ENCODE measurements at places on chromosomes 6 and 20.
A peak's percentile ranks its signal among the peaks of the same experiment; 100 is the strongest.

DNA sequence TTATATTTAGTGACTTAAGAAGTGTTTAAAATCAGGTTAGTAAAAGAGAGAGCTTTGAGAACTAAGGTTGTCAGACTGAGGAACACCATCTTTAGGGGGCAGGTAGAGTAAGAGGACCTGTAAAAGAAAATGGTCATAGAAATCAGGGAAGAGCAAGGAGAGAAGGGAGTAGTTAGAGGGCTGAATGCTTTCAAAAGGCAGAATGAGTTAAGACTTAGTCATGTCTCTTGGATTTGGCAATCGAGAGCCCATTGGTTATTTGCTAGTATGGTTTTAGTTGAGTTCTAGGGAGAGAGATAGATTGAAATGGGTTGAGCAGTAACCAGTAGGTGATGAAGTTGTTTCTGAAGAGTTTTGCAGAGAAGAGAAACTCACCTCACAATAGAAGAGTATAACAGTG is 51.1 kb downstream of the RALGAPB start:
- peak; percentile 32 for DNase-seq

DNA sequence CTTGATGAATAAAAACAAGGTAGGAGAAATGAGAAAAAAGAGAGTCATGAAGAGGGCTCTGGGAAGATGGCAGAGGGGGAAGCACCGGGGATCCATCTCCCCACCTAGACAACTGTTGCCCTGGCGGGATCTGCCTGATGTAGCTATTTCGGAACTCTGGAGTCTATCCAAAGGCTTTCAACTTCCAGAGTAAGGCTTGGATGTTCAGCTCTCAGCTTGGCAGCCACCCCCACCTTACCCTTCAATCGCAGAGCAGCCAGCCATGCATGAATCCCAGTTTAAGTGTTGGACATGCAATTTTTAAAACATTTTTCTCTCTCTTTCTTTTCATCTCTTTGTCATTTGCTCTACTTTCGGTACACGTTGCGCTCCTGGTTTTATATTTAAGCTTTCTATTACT is 275.9 kb upstream of the EXOC2 start:
- no peak for DNase-seq

DNA sequence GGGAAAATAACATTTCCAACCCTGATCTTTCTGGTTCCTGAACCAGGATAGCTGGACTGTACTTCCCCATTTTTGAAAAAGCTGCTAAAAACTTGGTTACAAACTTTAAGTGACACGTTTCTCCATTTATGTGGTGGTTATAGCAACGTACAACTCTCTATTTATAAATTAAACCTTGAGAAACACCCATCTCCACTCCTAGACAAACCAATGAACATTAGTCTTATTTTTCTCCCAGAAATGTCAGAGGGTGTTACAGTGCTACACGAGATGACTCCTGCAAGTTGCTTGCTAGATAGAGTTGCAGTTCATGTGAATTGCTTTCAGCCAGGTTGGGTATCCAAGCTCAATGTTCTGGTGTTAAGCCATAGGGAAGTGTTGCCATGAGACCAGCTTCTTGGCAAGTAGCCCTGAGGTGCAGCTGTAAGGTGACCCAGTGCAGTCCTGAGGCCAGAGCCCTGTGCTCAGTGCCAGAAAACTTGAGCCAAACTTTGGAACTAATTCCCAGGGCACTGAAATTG is 51.3 kb upstream of the REV3L start:
- DNase-seq: no peak

DNA sequence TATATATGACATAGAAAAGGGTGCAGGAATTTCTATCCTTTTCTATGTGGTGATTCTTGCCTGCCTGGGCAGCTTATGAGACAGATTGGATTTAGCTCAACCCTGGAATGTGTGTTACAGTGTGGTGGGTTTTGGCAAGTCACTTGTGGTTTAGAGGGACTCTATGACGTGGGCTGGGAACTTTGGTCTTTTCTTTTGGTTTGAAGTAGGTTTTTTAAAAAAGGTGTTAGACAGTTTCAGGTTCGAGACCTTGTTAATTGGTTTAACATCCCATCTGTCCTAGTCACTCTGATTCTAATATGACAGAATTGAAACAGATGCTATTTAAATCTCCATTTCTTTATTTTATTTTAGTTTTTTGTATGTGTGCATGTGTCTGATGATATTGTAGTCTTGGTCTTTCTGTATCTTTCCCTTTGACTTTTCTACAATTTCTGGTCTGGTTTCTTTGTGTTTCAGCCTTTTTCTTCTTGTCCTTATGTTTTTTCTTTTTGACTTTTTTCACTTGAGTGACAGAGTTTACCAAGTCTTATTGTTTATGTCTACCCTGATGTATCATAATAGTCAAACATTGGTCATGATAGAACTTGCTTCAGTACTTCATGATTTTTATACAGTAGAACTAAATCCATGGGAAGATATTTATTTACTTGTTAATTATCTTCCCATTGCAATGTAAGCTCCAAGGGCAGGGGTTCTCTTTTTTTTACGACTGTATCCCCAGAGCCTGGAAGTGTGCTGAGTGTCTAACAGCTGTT is 174.3 kb downstream of the CDKAL1 start:
- peak; percentile 22 for DNase-seq

GRCh38 chr20:45052698-45053429 is 48.1 kb downstream of the KCNS1 start:
- peak; percentile 77 for DNase-seq

DNA sequence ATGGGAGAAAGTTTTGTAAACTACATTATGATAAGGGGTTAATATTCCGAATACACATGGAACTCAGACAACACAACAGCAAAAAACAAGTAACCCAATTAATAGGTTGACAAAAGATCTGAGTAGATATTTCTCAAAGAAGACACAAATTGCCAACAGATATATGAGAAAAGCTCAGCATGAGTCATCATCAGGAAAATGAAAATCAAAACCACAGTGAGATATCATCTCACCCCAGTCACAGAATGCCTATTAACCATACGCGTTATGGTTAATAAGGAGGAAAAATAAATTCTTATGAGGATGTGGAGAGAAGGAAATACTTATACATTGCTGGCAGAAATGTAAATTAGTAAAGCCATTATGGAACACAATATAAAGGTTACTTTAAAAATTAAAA is 695.0 kb downstream of the COL12A1 start:
- DNase-seq: peak; percentile 40

DNA sequence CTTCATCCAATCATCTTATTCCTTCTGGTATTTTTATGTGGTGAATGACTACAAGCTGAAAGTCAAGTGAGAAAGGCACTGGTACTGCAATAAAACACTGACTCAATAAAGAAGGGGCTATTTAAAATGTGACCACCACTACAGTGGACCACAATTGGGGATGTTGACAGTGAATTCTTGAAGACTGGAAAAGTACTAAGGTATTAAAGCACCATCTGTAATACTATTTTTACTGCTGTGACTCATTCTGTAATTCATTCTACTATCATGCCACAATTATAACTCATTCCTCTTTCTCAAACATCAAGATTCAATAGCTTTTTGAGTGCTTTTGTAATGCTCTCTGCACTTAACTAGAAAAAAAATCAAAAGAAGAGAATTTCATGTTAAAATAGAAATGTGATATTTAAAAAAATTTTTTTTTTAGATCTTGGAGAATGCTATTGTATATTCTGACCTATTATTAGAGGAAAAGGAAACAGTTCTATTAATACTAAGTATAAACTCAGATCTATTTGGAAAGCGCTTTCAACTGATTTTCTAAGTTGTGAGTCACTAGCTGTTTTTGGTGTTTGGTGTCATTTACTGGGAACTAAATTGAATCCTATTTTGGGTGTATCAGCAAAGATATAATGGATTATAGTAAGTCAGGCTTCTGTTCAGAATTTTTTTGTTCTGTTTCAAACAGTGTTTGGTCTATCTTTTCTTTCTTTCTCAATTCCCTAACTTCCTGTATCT is 104.7 kb upstream of the TMEM170B start:
- DNase-seq: peak; percentile 96

DNA sequence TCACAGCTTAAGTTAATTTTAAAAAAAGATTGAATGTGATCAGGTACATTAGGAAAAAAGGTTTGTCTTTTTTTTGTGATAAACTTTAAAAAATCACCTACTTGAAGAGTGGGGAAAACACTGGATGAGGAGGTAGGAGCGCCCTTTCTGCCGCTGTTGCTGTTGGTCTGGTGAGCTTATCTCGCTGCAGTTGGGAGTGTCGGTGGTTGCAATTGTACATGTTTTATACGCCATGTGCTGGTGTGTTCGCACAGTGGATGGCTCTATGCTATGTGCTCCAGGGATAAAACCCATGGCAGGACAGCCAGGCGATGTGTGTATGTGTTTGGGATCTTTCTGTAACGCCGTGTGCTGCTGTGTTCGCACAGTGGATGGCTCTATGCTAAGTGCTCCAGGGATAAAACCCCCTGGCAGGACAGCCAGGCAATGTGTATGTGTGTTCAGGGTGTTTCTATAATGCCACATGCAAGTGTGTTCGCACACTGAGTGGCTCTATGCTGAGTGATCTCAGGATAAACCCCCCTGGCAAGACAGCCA is 1.7 kb downstream of the SLC22A3 start:
- no peak for DNase-seq

DNA sequence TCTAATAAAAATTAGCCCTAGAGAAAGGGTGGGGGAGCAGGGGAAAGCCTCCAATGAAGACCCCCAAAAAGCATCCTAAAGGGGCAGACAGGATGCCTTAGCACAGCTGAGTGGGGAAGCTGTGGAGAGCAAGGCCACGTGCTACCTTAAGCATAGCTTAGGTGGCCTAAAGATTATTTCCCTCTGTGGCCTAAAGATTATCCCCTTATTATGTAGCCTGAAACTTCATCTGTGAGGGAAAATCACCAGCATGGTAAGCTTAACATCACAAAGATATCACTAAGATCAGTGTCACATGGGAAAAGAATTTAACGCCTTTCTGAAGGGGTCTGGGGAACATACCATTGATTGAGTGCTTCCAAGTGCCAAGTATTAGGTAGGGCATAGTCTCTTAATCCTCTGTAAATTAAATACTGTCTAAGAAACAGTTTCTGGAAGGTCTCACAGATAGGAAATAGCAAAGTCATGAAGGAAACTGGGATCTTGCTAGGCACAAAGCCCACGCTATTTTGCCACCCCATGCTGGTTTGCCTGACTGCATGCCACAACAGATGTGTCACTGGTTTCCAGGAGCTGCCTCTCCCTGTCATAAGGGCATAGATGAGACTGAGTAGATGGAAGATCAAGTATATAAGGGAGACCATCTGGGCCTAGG is 170.0 kb downstream of the HACE1 start:
- peak; percentile 75 for DNase-seq

GRCh38 chr6:136525586-136526195 is 24.5 kb downstream of the MAP7 start:
- peak; percentile 36 for DNase-seq

DNA sequence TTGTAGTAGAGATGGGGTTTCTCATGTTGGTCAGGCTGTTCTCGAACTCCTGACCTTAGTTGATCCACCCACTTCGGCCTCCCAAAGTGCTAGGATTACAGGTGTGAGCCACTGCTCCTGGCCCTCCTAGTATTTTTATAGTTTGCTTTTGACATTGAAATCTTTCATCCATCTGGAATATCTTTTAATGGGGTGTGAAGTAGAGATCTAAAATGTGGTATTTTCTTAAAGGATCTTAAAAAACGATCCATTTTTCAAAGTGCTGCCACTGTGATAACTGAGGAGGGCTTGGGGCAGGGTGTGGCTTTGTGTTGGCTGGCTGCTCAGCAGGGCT is 23.1 kb downstream of the CDS2 start:
- no peak for DNase-seq
